ENCODE measurements at places on chromosomes 2 and 18.
A peak's percentile ranks its signal among the peaks of the same experiment; 100 is the strongest.

- no peak for DNase-seq
Measured at GRCh38 chr18:10060469-10060782, 146.6 kb downstream of the VAPA start.

DNA sequence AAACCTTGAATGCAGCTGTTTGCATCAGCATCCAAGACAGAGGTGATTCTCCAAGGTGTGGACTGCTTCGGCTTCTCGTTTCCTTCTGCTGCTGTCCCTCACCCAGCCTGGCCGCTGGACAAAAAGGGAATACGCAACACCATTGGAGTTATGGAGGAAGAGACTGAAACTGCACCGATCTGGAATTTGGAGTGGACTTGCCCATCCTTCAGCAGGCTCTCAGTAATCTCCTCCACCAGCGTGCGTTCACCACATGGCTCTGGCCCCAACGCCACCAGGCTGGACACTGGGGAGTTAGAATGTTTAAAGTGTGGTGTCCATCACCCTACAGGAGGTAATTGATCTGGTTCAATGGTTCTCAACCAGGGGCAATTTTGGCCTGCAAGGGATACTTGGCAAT is 41.4 kb upstream of the ID2 start:
- DNase-seq: no peak

DNA sequence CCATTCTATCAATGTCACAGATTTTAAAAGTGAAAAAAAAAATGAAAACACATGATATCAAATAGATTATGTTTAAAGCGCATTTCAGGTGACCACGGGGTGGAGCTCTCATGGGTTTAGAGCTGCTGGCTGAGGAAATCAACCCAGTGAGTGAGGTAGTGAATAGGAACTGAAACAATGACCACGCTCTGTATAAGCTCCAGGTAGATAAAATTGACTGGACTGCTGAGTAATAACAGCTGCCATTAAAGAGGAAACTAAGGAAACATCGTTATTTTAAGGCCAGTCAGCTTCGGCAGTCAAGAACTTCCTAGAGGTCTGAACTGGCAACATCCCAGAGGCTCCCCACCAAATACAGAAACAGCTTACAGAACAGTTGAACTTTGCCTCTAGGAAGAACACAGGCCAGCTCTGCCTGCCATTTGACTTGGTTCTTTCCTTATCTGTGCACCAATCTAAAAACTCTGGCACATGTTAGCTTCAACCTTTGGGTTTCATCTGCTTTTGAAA is 185.9 kb downstream of the PDE1A start:
- peak; percentile 10 for DNase-seq

GRCh38 chr2:120241684-120242083 is 11.0 kb upstream of the RALB start:
- no peak for DNase-seq

- no peak for DNase-seq
Measured at GRCh38 chr2:205931388-205931787, 154.6 kb downstream of the INO80D start.

GRCh38 chr2:113207021-113207420 is 33.2 kb downstream of the PSD4 start:
- no peak for DNase-seq

DNA sequence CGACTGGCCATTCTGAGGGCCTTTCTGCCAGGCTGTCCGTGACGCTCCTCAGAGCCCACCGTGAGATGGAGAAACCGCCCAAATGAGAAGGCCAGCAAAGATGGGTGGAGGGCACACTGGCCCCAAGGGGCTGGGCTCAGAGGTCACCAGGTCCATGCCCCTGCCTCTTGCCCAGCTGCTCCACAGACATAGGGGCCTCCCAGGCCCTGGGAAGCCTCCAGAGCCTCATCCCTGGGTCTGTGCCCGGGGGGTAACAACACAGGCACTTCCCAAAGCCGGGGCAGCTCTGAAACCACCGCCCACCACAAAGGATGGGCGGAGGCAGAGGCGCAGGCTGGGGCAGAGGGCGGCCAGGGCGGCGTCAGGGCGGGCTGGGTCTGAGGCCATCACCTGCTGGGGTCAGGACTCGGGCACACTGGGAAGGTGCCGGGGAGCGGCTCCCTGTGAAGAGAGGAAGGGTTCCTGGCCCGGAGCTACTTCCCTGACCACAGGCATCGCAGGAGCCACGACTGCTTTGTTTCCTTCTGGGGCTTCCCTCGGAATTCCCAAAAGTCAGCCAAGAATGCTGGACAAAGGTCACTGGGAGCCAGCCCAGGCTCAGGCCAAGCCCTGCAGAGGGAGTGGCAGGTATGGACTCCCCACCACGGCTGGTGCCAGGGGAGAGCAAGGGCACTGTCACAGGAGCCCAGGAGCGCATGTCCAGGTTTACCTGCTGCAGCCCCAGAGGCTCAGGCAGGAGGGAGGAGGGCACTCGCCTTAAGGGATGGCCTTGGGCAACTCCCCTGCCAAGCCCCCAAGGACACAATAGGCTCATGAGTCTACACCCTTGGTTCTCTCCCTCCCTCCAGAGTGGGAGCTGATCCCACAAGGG is 9.4 kb downstream of the CYP26B1 start:
- no peak for DNase-seq

DNA sequence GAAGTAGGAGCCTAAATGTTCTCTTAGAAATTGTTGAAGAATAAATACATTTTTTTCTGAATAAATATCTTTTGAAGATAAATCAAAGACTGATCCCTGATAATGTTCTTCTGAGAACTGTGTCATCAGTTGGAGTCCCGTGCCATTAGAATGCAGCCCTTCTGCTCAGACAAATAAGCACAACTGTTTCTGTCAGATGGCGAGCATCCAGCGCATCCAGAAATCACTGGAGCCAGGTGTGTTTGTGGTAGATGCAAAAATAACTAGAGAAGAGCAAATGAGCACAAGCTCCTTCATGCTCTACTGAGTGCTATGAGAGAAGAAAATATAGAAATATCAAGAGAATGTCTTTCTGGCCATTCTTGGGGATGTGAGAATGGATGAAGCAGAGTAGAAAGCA is 573.7 kb downstream of the THSD7B start:
- DNase-seq: no peak

Measured in HTR-8/SVneo (cell line).